ENCODE measurements at places on chromosomes 1 and 21. TPM values are rescaled to one million over a fixed set of nuclear protein-coding genes. Genes with fewer than 3 reads are reported as not detected.

The RASSF5 gene
- 4.1 TPM for total RNA-seq

The KCNJ6 gene
- total RNA-seq = not detected

The PLA2G2D gene
- total RNA-seq = not detected

The CCDC185 gene
- total RNA-seq = not detected

The WNT3A gene
- total RNA-seq = not detected

The OR10R2 gene
- not detected for total RNA-seq

The EXTL1 gene
- total RNA-seq = 0.18 TPM

The LCE3D gene
- total RNA-seq = not detected
